Dermis microvascular lymphatic vessel endothelial cell (primary cell): ENCODE measurements at places on chromosomes 6 and 20.

DNA sequence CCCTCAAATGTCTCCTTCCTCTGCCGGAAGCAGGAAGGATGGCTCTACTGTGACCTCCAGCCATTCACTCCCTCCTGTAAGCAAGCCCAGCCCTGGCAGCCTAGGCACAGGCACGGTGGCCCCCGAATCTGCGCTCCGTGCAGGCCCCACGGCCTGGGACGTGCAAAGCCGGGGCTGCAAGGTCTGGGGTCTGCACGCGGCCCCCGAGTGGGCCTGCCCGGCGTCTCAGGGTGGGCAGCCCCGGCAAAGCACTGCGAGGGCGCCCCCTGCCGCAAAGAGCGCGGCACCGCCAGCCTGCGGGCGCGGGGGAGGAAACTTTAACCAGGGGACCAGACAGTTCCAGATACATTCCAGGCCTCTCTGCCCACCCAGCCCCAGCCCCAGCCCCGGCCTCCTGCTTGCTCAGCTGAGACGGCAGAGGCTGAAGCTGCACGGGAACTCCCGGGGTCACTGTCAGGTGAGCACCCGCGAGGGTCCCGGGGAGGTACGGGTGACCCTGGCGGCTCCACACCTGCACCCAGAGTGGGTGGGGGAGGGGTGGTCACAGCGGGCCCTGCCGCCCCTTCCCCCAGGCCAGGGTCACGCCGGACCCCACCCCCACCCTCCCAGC, 98.8 kb downstream of the ASXL1 start:
- no peak for DNase-seq

DNA sequence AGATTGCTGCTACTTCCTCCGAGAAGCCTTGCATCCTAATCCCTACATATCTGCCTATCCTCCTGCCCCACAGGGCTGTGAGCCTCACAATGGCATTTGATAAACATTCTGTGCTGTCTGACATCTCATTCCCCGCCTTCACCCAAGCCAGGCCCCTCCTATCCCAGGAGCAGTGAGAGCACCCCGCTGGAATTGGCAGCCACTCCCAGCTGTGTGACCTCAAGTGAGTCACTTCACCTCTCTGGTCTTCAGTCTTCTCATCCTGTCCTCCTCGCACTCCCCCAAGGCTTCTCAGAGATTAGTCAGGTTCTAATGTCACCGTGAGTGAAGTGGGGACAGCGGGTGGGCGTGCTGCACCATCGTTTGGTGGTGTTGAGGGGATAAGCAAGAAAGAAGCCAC, 81.7 kb downstream of the CDH22 start:
- DNase-seq, result no peak

DNA sequence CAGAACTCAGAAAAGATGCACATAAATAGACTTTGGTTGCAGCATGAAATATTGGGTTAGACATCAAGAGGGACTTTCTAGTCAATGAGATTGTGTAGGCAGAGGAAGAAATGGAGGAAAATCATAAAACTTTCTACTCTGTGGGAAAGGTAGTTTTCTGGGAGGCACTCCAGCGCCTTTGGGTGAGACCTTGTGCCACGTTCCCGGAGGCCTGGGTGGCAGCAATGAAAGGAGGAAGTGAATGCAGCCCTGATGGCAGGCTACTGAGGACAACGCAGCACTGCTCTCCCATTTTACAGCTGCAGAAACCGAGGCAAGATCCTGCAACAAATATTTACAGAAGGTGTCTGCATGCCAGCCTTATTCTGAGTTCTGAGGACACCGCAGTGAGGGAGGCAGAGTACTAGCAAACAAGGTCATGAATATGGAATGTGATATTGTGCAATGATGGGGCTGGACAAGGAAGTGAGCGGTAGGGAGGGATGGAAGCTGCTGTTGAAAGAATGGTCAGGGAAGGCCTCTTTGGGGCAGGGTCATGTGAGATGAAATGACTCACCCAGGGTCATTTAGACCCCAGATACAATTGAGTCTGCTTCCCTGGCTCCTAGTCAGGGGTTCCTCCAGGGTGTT, 159.1 kb downstream of the TFAP2C start:
- peak; percentile 35 for DNase-seq

GRCh38 chr6:33983721-33984465, 162.0 kb downstream of the GRM4 start:
- no peak for DNase-seq

GRCh38 chr20:17822039-17822438, 122.3 kb downstream of the BANF2 start:
- DNase-seq, result no peak

DNA sequence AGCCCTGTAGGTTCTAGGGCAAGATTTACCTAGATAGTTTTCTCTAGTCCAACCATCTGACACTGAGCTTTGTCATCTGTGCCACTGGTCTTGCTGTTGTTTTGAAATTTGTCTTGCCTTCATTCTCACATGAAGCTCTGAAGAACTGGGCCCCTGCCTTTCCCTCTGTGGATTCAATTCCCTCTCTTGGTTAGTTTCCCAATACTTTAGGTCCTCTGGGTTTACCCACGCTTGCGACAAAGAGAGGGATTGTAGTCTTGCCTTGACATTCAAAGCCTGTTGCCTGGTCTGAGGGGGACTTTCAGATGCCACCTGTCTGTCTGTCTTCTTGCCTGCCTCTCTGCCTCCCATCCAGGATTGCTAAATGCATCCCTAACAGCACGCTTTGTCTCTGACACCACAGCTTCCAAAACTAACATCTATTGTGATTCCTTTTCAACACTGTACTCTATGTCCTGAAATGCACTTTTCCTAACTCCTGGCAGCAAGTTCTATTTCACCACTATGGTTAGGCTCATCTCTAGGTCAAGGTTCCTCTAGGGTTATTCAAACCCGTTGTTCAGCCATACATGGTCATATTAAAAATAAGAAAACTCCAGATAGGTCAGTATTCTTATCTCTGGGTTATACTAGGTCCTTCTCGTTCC, 25.5 kb upstream of the MANEA start:
- no peak for DNase-seq

DNA sequence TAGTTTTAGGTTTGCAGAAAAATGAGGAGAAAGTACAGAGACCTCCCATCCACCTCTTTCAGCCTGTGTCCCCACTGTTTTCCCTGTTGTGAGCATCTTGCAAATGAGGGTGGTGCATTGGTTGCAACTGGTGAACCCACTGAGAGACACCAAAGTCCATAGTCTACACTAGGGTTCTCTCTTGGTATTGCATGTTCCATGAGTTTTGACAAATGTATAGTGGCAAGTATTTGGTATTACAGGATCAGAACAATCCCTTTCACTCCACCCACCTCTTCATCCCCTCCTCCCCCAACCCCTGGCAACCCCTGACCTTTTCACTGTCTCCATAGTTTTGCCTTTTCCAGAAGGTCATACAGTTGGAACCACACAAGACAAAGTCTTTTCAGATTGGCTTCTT, 20.1 kb downstream of the ZNF831 start:
- DNase-seq, result no peak

- peak; percentile 97 for DNase-seq
Observed at GRCh38 chr6:152316024-152316423, 321.1 kb downstream of the SYNE1 start.

DNA sequence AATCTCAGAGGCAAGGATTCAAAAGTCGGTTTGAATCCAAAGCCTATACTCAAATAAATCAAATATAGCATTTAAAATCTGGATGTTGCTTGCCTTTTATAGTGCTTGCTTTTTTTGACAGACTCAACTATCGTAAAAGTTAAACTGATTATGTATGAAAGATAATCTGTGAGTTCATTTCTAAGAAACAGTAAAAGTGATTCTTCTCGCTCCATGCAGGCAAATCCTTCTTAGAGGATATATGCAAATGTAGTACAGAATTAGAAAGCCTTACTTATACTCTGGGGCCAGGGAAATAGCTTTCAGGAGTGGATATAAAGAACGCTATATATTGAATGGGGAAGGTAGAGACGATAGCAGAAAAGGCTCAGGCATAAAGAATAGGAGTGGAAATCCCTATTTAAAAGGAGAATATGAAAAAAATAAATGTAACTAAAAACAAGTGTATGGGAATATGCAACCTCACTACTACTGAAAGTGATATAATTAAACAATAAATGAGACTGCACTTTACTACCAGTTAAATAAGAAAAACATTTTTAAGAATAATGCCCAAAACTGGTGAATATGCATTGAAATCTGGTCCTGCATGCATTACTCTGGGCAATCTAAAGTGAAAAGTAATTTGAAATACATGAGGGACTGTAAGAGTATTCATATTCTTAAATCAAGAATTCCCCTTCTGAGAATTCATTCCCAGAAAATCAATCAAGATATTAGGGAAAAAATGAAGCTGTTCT, 361.8 kb upstream of the PLCB4 start:
- no peak for DNase-seq
